Epithelial cell of proximal tubule (primary cell): ENCODE measurements at places on chromosomes 3 and 15. TPM values are rescaled to one million over a fixed set of nuclear protein-coding genes. Genes with fewer than 3 reads are reported as not detected.
A peak's percentile ranks its signal among the peaks of the same experiment; 100 is the strongest.

- no peak for DNase-seq
Measured at GRCh38 chr15:63453186-63453905, 51.0 kb upstream of the USP3 start.

GRCh38 chr3:122183521-122183892 lies at the start of gene CASR:
Gene CASR, plus strand, starts transcription at chr3:122183668. Its CDS starts 70,522 bp downstream, at chr3:122254190.
- peak; percentile 33 for DNase-seq

DNA sequence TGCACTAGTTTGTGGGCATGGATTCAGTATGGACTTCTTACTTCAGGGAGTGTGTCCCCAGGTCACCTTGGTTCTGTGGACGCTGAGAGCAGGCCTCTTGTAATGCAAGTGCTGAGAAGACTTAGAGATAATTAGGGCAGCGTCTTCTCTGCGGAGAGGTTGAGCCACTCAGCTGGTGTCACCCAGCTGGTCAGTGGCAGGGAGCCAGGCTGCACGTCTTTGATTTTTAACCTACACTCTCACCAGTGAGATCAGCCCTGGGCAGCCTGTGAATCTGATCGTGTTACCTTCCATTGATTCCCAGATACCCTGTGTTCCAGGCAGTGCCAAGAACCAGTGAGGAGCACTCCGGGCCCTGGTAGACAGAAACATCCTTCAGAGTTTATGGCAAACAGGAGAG lies 92.6 kb downstream of the SLCO3A1 start:
- DNase-seq, result no peak

GRCh38 chr3:64426551-64426950 lies 201.3 kb upstream of the PRICKLE2 start:
- DNase-seq, result no peak

DNA sequence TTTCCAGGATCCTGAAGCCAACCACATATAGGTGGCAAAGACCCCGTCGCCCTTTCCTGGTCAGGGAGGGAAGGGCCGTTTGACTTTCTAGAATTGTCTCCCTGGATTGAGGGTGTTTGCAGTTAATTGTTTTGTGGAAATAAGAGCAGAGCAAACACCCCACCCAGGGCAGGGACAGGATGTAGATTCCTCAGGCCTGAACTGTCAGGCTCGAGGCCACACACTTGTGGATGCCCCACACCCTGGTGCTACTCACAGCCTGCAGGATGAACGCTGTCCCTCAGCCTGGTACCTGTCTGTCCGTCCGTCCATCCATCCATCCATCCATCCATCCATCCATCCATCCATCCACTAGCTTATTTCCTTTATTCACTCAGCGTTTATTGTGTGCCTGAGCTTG lies 29.9 kb upstream of the FLNB start:
- DNase-seq, result no peak

- no peak for DNase-seq
Measured at GRCh38 chr15:48266024-48266689, 60.1 kb downstream of the SLC12A1 start.

DNA sequence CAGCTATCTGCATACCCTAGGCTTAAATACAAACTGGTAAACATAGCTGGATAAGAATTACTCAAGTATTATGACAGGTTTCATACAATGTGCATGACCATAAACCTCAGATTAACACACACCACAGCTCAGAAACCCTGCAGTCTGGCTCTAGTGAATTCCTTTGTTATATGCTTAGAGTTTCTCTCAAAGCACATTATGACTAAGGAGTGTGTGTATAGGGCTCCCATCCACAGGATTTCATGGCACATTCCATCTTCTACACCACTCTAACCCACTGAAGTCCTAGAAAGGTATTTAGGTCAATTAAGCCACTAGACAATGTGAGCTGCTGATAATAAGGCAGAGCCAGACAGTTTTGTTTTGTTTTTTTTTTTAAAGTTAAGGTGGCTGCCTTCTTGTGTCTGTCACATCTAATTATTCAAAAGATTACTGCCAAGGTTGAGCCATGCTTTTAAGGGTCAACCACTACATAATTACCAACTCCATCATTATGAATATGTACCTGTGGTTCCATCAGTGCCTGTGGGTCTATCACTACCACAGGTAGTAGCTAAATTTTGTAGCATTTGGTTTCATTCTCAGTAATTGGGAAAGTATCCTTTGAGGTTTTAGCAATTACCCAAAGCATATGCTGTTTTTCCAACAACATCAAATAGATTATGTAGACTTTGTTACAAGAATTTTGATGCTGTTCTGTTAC lies 107.0 kb downstream of the ALCAM start:
- peak; percentile 69 for DNase-seq

Gene BOC
- total RNA-seq, result 1.0 and 3.5 TPM in 2 replicates

- no peak for DNase-seq
Measured at GRCh38 chr15:40762919-40763800, 708 bp upstream of the GCHFR start.

DNA sequence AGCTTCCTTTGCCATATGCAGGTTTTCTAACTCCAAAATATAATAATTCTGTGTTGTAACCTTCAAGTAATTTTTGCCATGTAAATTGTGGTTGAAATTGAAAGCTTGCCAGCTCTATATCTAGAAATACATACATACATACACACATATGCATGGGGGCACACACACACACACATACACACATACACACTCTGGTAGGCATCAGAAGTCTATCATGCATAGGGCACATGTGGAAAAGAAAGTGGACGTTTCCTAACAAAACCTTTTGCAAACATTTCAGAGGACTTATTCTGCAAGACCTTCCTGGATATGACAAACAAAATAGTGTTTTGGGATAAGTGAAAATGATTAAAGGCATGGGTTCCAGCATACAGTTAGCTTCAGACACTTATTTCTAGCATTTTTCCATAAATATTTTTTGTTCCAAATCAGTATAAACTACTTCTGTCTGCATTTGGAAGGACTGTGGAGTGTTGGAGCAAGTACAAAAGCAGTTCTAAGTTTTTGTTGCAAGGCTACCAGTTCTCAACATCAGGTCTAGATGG lies 578.9 kb downstream of the RBMS3 start:
- DNase-seq, result no peak

DNA sequence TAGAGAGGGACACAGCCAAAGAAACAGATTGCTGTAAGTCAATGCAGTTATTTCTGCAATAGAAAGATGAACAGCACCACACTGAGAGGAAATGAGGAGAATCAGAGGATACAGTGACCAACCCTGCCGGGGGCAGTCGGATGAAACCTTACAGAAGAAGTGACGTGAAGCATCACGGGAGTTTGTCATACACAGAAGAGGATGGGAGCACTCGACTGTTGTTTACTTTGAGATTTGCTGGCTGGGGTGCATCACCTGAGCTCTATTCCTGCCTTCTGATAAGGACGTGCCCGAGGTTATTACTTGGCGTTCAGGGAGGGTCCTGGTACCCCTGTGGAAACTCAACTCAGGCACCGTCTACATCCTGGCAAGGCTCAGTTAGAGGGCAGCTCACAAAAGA lies 45.4 kb downstream of the MAGEF1 start:
- DNase-seq, result no peak

DNA sequence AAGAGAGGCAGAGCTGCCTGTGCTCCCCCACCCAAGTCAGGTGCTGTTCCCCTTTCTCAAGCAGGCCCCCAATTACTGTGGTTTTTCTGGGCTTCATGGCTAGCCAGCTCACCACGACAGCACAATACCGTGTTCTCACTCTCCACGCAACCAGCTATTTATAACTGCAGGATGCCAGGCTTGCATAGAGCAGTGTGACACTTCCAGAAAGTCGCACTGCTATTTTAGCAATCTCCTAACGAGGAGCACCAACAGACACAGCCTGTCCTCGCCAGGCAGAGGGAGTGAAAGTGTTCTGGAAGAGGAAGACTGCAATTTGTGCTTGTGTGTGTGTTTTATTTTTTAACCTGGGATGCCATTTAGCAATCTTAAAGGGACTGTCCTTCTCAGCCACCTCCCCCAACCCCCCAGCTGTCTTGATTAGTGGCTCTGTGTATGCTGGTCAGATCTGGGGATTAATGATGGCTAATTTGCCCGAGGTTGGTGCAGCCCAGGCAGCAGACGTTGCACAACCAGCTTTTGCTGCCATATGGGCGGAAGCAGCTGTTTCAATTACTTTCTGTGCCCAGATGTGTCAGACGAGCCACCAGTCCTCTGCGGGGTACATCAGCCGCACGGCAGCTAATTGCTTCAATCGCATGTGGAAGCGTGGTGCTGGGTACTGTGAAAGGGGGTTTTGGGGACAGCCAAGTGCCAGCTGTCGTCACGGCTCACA lies 268.0 kb upstream of the ARRDC4 start:
- DNase-seq, result no peak

GRCh38 chr15:49669288-49669687 lies 48.4 kb downstream of the DTWD1 start:
- DNase-seq, result no peak

- DNase-seq, result no peak
Measured at GRCh38 chr15:91227766-91228165, 127.7 kb downstream of the SV2B start.

- DNase-seq, result no peak
Measured at GRCh38 chr15:87225436-87225835, 1031.1 kb downstream of the NTRK3 start.

DNA sequence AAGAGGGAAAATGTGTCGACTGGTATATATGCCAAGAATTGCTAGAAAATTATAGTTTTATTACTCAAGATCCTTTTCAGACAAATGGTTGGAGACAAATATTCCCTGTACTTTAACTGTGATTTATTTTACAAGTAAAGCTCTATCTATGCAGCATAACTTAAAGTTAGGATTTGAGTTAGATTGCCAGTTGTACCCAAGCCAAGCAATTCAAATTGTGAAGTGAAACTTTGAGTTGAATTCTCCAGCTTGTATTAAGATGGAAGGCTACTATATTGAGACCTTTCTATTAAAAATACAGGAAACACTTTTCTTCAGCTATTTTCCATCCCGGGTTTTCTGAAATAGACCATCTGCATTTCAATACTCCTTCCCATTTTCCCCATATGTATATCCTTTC lies 333.1 kb upstream of the RBMS3 start:
- DNase-seq, result no peak

DNA sequence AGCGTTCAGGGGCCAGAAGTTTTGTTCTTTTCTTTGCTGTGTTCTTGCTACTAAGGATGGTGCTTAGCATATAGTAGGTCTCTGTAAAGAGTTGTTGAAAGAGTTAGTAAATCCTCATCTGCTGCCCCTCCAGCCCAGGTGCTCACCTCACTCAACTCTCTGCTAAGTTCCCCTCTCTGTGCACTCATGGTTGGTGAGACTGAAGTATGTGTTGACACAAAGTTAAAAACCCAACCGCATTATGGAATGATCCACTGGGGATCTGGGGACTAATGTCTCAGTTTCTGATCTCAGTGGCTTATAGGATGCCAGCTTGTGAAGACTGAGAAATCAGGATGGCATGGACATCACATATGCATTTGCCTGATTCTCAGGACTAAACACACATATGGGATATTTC lies 13.8 kb downstream of the RYR3 start:
- DNase-seq, result no peak

DNA sequence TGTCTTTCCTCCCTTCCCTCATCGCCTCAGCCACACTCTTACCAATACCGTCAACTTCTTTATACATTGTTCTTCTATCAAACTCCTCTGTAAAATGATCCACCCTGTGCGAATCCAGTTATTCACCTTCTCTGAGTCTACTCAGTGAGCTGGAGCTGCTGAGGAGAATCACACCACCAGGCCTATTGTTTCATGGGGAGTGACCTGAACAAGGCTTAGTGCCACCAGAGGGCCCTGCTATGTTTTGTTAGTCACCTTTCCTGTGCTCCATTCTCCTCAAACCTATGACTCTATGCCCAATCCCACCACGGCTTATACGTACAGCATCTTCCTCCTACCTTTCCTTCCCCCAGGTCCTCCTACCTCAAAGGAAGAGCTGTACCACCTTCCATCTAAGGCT lies 50.4 kb upstream of the MED12L start:
- DNase-seq, result no peak

Gene SPINK8
- not detected in 2 replicates for total RNA-seq

Gene MCF2L2
- total RNA-seq, result 0.58 and 0.87 TPM in 2 replicates

- DNase-seq, result no peak
Measured at GRCh38 chr3:16063603-16064002, 110.9 kb upstream of the GALNT15 start.

Gene CNTN3
- 0.46 and 2.9 TPM in 2 replicates for total RNA-seq

DNA sequence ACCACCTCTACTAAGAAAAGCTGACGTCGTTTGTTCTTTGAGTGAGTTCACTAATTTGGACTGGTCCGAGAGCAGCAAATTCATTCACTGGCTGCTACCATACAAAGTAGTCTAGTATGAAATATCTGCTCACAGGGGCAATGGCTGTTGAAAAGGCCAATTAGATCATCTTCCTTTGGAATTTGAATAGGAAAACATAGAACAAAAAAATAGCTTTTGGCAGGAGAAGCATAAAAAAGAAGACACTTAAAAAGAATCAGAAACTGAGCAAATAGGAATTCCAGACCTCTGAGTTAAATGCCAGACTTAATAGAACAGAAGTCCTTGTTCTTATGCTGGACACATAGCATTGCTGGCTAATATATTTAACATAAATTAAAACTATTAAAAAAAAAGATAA lies 159.3 kb downstream of the IL1RAP start:
- no peak for DNase-seq

Gene PLSCR5
- not detected in 2 replicates for total RNA-seq

Gene TMEM62
- total RNA-seq, result 21.8 and 22.6 TPM in 2 replicates

DNA sequence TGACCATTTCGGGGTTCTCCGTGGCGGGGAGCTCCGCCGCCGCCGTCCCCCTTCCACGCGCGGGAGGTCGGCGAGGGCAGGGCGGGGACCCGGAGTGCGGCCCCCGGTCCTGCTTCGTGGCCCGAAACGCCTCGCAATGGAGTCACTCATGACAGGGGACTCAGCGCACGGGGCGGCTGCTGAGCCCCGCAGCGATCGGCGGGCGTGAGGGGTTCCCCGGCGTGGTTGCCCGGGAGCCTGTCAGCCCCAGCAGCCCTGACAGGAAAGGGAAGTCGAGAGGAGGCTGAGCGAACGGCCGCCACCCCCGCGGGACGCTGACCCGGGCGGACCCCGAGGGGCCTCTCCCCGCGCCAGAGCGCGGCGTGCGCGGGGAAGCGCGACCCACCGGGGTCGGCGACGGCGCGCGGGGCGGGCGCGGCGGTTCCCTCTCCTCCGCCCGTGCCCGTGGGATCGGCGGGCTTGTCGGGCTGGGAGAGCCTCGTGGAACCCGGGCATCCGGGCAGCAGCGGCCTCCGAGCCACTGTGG lies 564 bp upstream of the PIGZ start:
- no peak for DNase-seq

DNA sequence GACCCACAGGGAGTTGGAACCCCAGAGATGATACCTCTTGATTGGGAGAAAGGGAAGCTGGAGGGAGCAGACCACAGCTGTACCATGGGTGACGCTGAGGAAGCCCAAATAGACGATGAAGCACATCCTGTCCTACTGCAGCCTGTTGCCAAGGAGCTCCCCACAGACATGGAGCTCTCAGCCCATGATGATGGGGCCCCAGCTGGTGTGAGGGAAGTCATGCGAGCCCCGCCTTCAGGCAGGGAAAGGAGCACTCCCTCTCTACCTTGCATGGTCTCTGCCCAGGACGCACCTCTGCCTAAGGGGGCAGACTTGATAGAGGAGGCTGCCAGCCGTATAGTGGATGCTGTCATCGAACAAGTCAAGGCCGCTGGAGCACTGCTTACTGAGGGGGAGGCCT lies 201.1 kb downstream of the AKAP13 start:
- no peak for DNase-seq
